Stimulated activated CD8-positive, alpha-beta memory T cell treated with anti-CD3 and anti-CD28 coated beads, Interleukin-4, amount 100 ng/mL, for 1 hour (primary cell): ENCODE measurements at places on chromosomes 11 and 22.

DNA sequence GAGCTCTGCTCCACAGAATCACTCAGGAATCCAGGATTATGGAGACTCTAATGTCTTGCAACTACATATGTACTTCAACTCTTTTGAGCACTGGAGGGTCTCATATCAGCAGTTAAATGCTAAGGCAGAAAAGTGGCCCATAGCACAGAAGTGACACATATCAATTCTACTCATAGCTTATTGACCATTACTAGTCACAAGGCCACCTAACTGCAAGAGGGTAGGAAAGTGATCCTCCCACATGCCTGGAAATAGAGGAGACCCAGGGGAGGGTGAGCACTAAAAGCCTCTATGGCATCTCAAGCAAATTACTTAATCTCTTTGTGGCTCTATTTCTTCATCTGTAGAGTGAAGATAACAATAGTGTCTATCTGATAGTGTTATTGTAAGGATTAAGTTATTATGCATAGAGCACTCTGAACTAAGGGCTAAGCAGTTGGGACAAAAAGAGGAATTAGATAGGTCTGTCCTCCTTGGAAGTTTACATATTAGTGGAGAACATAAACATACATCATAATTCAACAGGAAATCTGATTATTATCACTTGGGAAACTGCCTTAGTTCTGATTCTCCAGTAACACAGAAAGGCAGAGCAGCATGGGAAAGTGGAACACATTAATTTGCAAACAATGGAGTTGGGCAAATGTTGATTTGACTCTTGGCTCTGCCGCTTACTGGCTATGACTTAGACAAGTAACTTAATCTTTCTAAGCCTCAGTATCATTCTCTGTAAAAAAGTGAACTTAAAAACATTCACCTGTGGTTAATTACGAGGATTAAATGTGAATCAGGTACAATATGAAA, 25.1 kb upstream of the USP47 start:
- DNase-seq: no peak

GRCh38 chr11:31397239-31397834, 27.7 kb downstream of the DNAJC24 start:
- no peak for DNase-seq

- DNase-seq: no peak
These were observed 164.7 kb downstream of the MAML2 start for GRCh38 chr11:96178049-96178886.

GRCh38 chr22:44179989-44180705, 578 bp upstream of the PARVG start:
- no peak for DNase-seq

DNA sequence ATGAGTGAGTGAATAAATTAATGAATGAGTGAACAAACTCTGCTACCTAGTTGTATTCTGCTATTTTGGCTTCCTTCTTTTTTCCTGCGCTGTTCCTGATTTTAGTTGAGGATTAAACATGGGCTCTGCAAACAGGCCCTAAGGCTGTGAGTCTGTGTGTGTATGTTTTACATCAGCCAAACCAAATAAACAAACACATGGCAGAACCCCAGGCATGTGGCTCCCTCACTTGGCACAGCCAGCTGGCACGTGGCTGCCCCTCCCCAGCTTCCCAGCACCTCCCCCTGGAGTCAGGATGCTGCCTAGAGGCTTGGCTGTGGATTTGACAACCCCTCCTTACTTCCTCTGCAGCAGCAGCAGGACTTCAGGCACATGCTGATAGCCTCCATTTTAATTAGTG, 593.2 kb downstream of the INSC start:
- no peak for DNase-seq

- no peak for DNase-seq
These were observed 101.6 kb downstream of the CCDC81 start for GRCh38 chr11:86476109-86476861.

DNA sequence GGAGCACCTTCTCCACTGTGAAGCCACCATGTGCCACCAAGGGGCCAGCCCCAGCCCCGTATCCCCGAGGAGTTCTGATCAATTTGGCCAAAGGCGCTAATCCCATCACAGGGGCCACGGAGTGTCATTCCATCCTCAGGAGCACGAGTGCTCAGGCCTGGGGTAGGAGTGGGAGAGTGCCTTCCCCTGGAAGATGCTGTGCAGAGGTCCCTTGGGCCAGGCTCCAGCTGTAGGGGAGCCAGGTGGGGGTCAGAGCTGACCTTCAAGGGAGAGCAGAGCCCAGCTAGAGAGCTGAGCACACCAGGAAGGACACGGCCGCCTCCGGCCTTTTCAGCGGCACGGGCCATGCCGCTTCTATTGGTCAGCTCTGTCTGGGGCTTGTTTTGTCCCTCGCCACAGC, 1459.9 kb downstream of the BRD1 start:
- DNase-seq: no peak

DNA sequence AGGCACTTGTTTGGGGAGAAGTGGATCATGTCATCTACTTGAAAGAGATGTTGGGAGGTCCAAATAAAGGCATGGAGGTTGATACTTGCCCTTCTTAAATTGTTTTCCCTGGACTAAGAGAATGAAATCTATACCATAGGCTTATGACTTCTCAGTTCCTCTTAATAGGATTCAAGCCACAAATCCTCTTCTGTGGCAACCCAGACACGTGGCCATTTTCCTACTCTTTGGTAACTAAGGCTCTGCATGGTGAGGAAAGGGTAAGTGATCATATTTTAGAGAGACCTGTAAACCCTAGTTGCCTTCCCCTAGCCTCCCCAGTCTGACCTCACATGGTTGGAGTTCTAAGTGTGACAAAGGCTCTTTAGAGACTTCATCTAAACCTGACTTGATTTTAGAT, 72.9 kb upstream of the CD44 start:
- DNase-seq: no peak

GRCh38 chr22:46672731-46673130, 52.5 kb downstream of the GRAMD4 start:
- no peak for DNase-seq

DNA sequence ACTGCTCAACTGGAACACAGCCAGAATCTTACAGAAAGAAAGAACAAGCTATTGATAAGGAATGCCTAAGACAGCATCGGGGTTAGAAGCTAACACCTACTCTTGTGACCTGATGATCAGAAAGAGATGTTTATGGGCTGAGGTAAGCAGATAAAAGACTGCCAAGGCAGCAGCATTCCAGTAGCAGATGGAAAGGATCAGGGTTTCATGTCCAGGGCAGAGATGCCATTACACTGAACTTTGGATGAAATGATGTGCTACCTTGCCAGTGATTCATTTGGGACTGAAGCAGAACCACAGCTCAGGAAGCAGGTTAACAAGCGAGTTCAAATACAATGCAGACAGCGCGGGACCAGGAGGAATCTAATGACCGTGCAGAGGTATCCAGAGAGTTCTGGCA, 27.1 kb upstream of the APOA1 start:
- no peak for DNase-seq

GRCh38 chr11:61881397-61881796, 9.9 kb downstream of the FADS3 start:
- no peak for DNase-seq

- no peak for DNase-seq
These were observed 877.0 kb downstream of the OPCML start for GRCh38 chr11:132655187-132655855.

DNA sequence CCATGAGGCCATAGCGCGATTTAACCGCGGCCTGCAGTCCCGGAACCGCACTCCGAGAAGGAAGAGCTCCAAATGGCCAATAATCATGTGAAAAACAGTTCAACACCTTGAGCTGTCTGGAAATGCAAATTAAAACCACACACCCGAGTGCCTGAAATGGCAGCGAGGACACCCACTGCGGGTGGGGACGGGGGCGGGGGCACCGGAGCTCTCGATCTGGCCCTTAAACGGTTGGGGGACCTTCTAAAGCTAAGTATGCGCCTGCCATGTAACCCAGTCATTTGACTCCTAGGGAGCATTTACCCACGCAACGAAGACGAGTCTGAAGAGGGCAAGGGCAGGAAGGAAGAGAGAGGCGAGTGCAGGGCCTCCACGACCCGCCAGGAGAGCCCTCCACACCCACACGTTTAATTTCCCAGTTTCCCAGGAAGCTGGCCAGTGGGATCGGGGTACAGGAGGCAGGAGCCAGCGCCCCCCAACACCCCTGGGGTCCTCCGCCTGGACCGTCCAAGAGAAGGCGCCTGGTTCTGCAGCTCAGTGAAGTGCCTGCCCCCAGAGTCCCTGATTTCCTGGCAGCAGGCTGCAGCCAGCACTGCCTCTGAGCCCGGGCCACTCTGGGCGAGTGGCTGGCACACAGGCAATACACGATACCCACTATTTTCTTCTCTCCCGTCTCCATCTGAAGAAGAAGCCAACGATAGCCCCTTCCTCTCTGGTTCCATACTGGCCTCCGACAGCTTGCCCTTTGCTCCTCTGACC, 1.7 kb downstream of the TTLL8 start:
- no peak for DNase-seq

- DNase-seq: no peak
These were observed 1.7 kb upstream of the MYEOV start for GRCh38 chr11:69292221-69292648.

- DNase-seq: no peak
These were observed 5.6 kb downstream of the DDB2 start for GRCh38 chr11:47220401-47220821.

GRCh38 chr11:17475666-17476316, 854 bp downstream of the ABCC8 start:
- DNase-seq: no peak

- DNase-seq: no peak
These were observed 8.4 kb upstream of the SYT13 start for GRCh38 chr11:45294499-45294898.

DNA sequence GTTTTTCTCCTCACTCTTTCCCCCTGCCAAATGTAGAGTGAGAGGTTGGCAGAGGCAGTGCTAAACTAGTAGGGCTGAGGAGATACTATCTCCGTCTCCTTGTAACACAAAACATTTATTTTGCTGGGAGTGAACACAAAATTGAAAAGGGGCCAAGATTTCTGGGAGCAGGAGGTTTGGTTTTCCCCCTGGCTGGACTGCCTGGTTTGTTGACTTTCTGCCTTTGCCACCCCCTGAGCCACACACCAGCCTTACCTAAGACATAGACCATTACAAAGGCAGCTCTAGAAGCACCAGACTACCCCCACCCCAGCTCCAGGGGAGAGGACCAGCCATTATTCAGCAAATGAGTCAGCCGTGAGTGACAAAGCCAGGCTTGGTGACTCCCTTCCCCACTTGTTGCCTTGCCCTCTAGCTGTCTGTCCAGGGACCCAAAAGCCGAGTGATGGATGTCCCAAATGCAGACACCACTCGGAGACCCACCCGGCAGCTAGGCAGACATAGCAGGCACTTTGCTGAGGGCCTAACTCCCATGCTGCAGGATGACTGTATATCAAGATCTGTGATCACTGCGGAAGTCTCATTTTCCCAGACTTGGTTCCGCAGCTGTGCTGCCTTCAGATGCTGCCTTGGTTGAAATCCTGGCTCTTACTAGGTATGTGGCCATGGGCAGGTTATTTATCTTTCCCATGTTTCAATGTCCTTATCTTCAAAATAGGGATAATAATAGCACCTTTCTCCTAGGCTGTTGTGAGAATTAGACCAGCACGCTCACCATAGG, 17.7 kb upstream of the CDON start:
- no peak for DNase-seq

GRCh38 chr11:63427971-63428508, 58.5 kb downstream of the SLC22A9 start:
- no peak for DNase-seq

- DNase-seq: no peak
These were observed 11.3 kb upstream of the GSTP1 start for GRCh38 chr11:67572305-67572704.

- no peak for DNase-seq
These were observed 42.0 kb downstream of the MS4A2 start for GRCh38 chr11:60130496-60130895.

DNA sequence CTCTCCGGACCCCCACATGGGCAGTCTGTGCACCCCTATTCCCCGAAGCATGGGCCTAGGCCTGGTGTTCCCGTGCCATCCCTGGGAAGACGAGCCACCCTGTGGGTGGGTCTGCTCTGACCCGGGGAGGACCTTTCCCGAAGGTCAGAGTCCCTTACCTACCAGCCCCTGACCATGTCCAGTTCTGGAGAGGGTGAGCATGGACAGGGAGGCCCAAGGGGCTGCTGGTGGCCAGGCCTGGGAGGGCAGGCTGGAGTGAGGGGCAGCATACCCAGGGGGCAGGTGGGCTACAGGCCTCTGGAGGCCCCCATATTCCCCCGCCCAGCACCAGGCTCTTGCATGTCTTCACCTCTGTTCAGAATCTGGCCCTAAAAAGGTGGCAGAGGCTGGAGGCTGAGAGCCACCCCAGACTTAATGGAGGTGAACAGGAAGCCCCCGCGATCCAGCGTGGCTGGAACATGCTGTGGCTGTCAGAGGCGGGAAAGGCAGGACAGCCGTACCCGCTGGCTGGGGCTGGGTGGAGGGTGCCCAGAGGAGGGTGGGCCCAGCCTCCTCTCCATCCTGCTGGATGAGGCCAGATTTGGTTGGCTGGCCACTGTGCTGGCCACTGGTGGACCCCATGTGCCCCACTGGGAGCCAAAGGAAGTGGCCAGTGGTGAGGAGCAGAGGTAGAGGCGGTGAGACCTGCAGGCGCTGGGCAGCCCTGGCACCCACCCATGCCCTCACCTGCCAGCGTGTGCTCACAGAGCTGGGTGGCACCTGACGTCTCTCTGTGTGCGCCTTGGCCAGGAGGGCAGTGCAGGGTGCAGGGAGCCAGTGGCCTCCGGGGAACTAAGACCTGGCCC, 11.2 kb upstream of the SYT8 start:
- no peak for DNase-seq

DNA sequence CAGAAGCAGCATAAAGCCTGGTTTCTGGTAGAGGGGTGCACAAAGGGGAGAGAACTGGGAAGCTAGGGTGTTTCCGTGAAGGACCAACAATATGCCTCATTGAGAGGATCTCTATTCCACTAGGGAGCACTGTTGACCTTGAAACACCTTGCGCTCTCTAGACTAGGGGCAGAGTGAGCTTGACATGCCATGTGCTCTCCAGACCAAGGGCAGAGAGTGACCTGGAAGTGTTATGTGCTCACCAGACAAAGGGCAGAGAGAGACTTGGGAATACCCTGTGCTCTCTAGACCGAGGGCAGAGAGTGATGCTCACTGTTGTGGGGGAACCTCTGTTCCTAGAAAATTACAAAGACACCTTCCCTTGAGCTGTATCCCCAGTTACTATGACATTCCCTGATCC, 15.2 kb upstream of the EI24 start:
- DNase-seq: no peak

DNA sequence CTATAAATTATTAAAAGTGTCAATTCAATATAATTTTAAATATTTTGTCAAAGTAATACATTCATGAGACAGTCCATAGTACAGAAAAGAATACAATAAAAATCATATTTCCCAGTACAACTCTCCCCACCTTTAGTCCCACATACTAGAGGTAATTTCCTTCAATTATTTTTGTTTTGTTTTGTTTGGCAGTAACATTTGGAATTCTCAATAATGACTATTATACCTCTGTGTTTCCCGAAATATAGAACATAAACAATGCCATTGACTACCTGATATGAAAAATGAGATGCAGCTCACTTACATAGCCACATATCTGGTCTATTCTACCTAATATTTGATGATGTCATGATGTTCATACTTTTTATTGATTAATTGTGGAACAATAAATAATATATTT, 24.4 kb upstream of the CASP4 start:
- no peak for DNase-seq

GRCh38 chr22:33842006-33842354, 78.3 kb downstream of the LARGE1 start:
- no peak for DNase-seq

GRCh38 chr11:134260503-134260902, 7.1 kb downstream of the ACAD8 start:
- no peak for DNase-seq

GRCh38 chr22:37967637-37968451, 14.3 kb downstream of the POLR2F start:
- no peak for DNase-seq
